ENCODE measurements at places on chromosomes 12 and 14.

- no peak for DNase-seq
Measured at GRCh38 chr14:102279688-102280348, 25.1 kb downstream of the MOK start.

DNA sequence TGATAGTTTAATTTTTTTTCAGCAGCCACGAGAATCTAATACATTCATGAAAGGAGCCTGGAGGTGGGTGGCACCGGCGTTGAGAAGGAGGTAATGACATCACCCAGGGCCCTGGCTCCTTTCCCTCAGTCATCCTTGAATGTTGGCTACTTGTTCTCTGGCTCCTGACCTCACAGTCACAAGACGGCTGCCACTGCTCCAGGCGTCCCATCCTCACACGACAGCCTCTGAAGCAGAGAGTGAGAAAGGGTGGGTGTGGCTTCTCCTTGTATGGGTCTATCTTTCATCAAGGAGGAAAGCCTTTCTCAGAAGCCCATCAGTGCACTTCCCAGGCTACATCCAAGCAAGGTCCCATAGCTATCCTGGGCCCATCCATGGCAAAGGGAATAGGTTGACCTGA is 207.6 kb upstream of the C14orf180 start:
- no peak for DNase-seq

GRCh38 chr14:50600849-50601248 is 40.9 kb downstream of the ATL1 start:
- DNase-seq: no peak

DNA sequence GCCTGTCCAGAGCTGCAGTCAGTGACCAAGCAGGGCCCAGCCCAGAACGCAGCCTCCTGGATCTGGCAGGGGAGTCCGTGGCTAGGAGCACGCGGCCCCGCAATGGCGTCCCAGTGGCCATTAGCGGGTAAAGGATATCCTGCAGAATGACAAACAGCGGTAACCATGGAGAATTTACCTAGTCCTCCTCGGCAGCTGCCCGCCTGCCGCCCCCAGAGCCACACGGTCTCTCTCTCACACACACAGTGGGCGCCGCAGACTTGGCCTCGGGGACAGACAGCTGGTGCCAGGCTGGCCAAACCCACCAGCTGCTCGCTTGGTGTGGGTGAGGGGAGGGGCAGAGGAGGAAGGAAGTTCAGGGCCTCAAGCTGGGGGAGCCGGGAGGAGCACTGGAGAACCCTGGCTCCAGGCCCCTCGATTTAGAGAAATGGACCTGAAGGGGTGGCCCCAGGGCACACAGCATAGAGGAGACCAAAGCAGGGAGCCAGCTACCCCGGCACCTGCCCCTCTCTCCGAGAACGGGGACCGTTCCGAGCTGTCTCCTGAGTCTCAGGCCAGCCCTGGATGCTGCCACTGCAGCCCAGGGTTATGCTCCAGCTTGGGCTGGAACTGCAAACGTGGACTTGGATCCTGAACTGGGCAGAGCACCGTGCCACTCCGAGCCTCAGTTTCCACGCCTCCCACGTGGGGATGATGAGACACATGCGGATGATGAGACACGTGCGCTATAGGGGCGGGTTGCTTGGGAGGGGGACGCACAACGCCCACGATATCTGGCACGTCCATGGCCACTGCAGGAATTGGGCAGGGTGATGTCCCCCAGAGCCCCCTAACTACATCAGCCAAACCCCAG is 3.4 kb downstream of the CDK2AP1 start:
- DNase-seq: peak; percentile 27

Data from GM10248 (cell line).